ENCODE measurements at places on chromosomes 13 and 19.

DNA sequence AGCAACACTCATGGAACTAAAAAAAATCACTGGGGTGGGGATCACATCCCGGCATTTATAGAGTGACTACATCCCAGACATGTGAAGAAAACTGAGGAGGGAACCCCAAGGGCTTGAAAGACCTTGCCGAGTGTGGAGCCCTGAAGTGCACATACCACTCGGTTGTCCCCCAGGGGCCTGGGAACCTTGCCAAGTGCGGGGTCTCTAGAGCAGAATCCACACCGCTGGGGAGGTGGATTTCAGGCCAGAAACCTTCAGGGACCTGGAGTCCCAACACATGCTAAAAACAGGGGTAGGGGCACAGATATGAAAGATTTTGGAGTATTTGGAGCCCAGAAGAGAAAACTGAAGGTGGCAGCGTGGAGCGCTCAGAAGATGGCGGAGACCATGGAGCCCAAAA, 35.2 kb downstream of the ERICH4 start:
- DNase-seq = no peak

- peak; percentile 50 for DNase-seq
Measured at GRCh38 chr13:51235186-51235585, 13.0 kb downstream of the FAM124A start.

DNA sequence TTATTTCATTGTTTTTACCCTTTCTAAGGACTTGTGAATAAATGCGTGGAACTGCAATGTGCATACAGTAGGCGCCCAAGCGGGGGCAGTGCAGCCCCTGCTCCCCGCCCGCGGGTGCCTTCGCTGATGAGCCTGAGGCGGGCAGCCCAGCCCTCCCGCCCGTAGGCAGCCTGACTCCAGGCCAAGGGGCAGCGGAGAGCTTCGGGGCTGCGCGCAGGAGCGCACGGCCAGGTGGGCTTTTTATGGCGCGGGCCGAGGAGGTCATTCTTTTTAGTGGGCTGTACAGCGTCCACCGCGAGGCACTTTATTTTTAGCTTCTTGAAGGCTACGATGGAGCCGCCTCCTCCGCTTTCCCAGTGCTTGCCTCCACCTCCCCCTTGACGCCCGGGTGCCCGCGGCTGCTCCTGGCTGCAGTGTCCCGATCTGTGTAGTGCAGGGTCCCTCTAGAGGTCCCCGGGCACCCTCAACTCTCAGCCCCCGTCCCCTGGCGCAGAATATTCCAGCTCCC, 60.5 kb downstream of the CCNE1 start:
- no peak for DNase-seq

DNA sequence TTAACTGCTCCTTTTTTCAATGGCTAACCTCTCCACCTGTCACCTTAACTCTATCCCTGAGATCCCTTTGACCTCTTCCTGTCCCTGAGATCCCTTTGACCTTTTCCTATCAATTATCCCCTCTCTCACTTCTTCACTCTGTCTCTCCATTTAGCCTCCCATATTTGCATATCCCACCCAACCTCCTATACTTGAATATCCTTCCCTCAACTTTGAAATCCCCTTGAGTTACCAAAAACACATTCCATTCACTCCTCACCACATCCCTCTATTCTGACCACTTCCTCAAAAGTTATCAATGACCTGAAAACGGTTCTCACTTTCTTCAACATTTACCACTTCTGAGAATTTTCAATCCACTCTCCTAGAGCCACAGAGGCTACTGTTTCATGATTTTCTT, 3.0 kb downstream of the MYCBP2 start:
- DNase-seq = no peak

DNA sequence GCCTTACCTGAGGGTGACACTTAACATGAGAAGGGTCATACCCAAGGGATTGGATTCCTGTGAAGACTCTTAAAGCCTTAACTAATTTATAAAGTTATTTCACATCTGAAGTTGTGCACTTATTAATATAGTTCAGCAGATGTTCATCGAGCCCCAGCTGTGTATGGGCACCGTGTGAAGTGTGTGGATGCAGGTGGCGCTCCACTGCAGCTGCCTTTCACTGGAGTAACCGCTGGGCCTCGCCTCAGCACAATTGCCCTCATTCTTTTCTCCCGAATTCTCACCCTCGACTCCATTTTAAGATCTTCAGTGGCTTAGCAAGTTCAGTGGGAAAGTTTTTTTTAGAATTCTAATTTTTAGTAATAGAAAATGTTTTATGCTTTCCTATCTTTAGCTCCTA, 66.2 kb downstream of the DPY19L3 start:
- no peak for DNase-seq

- no peak for DNase-seq
Measured at GRCh38 chr13:51541809-51542258, 42.4 kb upstream of the WDFY2 start.

GRCh38 chr19:35938282-35939224, 2.4 kb downstream of the LRFN3 start:
- no peak for DNase-seq

DNA sequence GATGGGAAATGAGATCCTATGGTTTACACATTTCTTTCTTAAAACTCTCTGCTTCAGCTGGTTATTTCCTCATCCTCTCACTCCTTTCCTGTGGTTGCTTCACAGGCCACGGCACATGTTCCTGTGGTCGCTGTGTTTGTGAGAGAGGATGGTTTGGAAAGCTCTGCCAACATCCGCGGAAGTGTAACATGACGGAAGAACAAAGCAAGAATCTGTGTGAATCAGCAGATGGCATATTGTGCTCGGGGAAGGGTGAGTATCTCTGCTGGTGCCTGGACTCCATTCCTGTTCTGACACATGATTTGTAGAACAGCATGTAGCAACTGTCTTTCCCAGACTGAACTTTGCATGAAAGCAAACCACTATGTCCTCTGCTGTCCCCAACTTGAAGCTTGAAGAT, 254.2 kb downstream of the ITGBL1 start:
- peak; percentile 99 for DNase-seq

GRCh38 chr19:18502638-18503294, 19.1 kb downstream of the ELL start:
- DNase-seq = no peak

- no peak for DNase-seq
Measured at GRCh38 chr13:49409008-49409407, 34.9 kb downstream of the CAB39L start.

GRCh38 chr13:102873653-102874052, 27.8 kb downstream of the ERCC5 start:
- no peak for DNase-seq

DNA sequence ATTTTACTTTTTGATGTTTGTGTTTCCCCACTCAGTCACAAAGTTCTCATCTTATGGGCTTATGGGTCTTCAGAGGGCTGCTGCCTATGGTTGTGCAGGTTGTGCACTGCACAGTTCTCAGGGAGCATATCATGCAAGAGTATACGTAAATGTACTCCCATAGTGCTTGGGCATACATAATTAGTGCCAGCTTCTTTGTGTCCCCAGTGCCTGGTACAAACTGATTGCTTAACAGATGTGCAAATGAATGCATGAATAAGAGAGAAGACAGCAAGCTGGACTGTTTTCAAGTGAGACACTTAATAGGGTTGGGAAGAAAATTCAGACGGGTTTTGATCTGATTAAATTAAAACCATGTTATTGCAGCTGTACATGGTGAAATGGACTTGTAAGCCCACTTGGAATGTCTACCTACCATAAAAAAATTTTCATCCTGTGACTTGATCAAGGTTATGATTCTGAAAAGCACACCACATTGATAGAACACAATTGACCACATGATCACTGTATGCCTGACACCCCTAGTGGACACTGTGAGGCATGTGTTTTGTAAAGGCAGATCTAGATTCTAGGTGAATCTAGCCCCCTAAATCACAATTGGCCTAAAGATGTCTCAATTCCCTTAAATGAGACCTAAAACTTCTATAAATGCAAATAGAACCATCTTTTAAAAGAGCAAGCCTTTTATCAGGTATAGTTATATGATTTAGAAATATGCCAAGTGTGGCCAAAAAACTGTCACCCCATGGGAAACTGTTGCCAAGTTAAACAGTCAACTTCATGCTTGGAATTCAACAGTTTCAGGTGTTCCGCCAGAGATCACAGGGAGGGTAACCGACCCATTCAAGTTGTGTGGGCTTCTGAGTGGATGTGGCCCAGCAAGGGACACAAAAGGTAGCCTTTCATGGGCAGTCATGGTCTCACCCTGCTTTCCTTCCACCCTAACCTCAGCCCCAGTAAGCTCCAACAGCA, 27.9 kb downstream of the FAM124A start:
- peak; percentile 69 for DNase-seq

DNA sequence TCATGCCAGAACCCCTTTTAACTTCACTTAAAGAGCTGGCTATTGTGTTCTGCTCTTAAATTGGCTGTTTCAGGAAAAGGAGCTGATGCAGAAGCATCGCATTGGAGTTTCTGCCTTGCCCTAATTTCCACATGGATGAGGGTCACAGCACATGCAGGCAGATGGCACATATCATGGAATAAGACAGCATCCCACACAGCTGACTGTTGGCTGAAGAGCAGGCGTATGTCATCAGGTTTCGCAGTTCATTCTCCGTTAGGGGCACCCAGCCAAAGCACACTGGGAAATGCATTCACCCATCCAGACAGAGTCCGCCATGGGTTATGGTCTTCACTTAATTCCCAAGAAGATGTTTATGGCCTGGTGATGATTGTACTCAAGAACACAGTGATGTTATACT, 572.5 kb downstream of the LIG4 start:
- no peak for DNase-seq

DNA sequence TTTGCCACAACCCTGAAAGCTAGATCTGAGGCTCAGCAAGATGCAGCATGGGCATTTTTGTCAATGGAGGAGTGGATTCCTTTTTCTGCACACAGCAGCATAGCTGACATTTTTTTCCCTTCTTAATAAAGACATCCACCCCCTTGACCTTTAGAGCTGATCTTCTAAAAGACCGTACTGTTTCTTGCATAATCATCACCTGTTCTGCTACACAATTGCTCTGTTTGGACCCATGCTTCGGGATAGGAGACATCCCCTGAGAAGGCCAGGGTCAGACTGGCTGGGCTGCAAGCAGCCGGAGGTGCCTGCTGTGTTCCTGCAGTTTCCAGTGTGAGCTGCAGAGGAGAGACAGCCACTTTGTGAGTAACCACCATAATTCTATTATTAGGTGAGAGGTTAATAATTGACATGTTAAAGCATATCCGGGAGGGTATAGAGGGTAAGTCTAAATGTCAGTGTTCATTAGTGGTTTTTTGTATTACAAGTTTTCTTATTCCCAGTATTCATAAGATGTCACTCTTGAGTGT, 108.5 kb upstream of the C1QTNF9B start:
- no peak for DNase-seq

DNA sequence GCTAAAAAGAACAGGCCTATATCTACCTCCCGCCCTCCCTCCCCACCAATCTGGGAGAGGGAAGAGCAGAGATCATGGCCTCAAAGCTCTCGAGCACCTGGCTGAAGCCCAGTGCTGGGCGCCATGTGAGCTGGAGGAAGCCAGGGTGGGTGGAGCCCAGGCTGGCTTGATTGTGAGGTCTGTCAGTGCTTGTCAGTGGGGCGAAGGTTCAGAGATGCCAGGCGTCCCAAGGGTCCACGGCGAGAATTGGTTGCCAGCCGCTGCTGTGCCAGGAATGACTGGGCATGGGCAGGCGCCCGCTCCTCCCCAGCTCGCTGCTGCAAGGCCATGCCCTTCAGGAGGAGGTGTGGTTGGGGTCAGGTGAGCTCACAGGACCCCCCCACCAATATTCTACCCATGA, 11.5 kb downstream of the BEST2 start:
- DNase-seq = no peak

DNA sequence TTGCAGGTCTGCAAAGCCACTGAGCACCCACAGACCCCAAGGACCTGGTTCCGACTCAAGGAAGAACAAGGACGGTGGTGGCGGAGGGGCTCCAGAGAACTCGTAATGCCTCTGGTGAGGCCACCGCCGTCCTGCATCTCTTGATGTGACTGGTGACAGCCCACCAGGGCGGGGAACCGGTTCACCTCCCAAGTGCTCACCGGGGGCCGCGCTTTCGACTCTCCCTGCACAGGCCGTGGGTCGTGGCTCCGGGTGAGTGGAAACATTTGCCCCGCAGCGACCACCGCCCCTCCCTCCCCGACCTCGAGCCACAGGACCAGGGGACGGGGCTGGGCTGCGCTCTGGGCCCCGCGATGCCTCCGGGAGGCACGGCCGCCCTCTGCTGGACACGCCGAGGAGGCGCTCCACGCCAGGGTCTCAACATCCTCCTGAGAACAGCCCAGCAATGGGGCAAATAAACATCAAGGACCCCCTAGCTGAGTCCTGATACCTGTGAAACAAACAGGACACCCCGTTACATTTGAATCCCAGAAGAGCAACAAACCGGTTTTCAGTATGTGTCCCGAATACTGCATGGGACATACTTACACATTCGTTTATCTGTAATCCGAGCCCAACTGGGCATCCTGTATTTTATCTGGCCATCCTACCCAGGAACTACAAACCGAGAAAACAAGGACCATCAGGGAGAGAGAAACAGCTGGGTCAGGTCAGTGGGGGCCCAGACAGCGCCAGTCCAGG, 3.9 kb upstream of the PLPP2 start:
- no peak for DNase-seq

GRCh38 chr13:84739021-84739420, 856.7 kb upstream of the SLITRK1 start:
- DNase-seq = no peak

DNA sequence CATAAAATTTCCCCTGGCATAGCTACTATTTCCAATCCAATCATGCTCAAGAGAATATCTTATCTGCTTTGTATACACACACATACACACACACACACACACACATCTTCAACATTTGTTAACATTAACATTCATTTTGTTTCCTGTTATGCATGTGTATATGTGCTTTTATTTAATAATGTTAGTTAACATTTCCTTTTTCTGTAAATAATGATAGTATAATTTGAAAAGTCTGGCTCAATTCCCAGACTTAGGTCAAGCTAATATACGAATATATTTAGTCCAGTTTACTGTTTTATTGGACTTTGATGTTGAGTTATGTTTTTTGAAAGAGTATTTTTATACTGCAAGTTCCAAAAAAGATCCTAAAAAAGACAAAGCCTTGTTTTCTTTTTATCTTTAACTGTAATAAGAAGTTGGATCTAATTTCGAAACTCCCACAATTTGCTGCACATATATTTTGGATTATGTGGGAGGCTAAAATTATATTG, 1072.4 kb downstream of the EFNB2 start:
- DNase-seq = no peak

- no peak for DNase-seq
Measured at GRCh38 chr13:44089452-44089851, 209.7 kb downstream of the LACC1 start.

GRCh38 chr19:27776020-27776419, 1436.9 kb downstream of the UQCRFS1 start:
- peak; percentile 69 for DNase-seq

- DNase-seq = peak; percentile 69
Measured at GRCh38 chr13:33487575-33488243, 202.2 kb upstream of the STARD13 start.

GRCh38 chr13:93755341-93755740, 528.7 kb downstream of the GPC6 start:
- DNase-seq = no peak

DNA sequence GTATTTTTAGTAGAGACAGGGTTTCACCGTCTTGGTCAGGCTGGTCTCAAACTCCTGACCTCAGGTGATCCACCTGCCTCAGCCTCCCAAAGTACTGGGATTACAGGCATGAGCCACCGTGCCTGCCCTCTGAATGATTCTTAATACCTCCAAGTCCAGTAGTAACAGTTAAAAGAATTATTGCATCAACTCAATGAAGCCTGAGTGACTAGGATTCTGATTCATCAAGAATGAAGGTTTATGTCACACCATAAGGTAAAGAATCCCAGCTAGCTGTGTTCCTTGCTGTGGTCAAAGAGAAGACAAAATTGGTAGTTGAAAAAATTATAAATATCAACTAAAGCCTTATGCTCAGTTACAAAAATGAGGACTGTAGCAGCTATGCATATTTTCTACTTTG, 81.2 kb upstream of the ABCC4 start:
- no peak for DNase-seq

All from fibroblast of gingiva (primary cell).